ENCODE measurements at places on chromosomes 2 and 18.

GRCh38 chr18:34691614-34692013 lies 18.5 kb upstream of the DTNA start:
- DNase-seq, result no peak

- DNase-seq, result no peak
Measured at GRCh38 chr2:16241166-16242160, 301.1 kb downstream of the MYCN start.

GRCh38 chr2:120765678-120766469 lies 30.2 kb downstream of the GLI2 start:
- DNase-seq, result no peak

- DNase-seq, result no peak
Measured at GRCh38 chr2:120209427-120210269, 13.6 kb downstream of the TMEM185B start.

- no peak for DNase-seq
Measured at GRCh38 chr2:205680903-205681302, 1.4 kb upstream of the NRP2 start.

DNA sequence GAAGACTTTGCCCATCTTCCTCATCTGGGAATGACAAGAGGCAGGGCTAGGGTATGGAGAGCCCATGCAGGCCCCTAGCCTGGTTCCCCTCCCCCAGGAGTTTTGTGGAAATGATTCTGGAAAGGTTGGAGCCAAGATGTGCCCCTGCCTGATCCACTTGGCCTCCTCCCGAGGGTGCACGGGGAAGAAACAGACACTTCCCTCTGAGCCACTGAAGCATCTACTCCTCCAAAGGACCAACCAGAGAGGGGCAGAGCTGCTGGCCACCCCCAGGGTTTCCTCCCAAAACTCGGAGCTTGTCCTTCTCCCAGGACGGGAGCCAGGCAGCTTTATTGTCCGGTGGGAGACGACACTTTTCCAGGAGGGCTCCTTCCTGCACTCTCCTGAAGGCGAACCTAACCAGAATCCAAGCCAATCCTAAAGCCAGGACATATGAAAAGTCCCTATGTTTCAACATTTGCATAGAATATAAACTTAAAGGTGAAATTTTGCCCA lies 149.2 kb upstream of the COPS8 start:
- DNase-seq, result no peak

DNA sequence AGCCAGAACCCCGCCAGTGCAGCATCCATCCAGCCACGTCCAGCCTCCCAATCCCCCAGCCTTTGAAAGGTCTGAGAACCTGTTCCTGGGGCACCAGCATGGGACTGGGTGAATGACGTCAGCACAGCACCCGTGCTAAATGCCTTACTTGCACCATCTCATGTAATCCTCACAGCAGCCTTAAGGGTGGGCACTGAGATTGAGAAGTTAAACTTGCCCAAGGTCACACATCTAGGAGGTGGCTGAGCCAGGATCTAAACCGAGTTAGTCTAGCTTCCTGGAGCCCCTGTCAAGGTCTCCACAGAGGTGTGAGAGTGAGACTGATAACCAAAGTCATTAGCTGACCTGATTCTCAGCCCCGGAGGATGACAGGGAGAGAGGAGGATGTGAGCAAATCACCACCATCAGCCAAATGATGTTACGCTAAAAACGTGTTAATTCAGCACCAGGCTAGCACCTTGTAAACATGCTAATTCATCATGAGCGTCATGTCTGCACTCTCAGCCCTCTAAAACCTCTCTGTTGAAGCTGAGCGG lies 4.6 kb downstream of the CD8A start:
- DNase-seq, result no peak

DNA sequence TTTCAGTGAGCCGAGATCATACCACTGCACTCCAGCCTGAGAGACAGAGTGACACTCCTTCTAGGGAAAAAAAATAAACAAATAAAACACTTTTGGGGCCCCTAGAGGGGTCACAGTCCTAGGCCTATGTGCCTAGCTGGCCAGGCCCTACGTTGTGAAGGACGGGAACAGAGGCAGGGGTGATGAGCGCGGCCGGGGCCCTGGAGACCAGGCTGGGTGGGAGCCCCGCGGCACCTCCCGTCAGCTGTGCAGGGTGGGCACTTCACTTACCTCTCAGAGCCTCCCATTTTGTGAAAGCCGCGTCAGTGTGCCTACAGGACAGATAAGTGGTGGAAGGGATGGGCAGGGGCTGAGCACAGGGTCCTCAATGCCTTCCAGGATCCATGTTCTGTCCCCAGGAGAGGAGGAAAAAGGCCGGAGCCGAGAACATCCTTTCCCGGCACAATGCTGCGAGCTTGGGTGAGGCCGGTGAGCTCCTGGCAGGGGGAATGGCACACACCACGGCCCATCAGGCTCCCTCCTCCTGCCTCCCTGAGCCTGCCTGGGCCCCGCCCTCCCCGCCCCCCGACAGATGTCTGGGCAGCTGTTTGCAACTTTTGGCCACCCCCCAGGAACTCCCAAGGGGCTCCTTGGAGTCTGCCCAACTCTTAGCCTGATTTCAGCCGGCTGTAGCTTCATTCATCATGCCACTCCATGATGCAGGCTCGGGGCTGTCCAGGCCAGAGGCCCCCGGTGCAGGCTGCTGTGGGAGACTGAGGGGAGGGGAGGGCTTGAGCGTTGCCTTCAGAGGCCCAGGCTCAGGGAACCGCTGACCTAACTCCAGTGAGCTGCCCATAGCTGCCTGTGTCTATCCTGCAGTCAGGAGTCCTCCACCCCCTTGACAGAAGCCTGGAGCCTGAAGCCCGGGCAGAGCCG lies 196.5 kb downstream of the TFCP2L1 start:
- DNase-seq, result no peak

DNA sequence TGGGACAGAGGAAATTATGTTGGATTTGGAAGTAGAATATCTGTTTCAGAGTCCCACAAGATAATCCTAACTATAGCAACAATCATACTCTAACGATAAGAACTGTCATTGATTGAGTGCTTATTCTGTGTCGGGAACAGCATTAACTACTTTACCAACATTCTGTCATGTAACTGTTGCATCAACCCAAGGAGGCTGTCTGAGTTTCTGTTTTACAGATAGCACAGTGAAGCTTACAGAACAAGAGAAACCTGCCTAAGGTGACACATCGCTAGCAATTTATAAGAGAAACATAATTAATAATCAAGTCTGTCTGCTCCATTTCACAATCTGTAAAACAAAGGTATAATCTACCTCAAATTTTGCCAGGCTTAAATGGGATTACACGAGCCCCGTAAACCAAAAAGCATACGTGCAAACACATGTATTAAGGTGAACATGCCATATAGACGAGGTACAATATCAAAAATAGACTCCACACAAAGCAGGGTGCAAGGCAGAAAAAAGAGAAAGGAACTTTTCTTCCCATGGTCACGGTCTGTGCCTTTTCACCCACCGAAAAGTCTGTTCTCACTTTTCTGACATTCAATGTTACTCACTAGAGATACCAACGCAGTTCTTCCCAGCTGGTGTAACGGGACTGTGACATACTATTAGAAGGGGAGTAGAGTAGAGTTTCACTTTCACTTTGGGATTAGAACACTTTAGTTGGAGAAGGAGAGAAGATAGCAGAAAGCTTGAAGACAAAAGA lies 37.2 kb upstream of the SLC8A1 start:
- no peak for DNase-seq

DNA sequence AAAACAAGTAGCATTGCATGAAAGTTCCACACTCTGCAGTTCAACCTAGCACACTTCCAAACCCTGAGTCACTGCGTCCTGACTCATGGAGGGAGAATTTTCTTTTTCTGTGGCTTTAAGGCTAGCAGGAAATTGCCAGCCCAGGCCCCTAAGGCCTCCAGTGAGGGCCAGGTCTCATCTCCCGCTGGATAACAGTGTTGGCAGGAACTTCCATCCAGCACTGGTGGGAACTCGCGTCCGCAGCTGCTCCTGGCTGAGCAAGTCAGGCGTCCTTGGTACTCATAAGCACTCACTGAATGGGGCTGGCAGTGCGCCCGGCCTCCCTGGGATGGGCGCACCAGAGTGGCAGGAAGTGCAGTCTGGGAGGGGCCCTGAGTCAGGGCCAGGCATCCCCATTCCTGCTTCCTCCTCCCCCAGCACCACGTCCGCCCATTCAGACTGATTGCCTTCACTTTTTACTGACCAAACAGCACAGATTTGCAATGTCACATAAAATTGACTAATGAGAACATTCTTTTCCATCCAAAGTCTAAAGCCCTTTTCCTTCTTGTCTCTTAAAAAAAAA lies 14.3 kb downstream of the MALL start:
- DNase-seq, result no peak

- no peak for DNase-seq
Measured at GRCh38 chr2:160054984-160055725, 7.3 kb downstream of the PLA2R1 start.

- DNase-seq, result no peak
Measured at GRCh38 chr2:133712369-133712768, 144.1 kb upstream of the NCKAP5 start.

DNA sequence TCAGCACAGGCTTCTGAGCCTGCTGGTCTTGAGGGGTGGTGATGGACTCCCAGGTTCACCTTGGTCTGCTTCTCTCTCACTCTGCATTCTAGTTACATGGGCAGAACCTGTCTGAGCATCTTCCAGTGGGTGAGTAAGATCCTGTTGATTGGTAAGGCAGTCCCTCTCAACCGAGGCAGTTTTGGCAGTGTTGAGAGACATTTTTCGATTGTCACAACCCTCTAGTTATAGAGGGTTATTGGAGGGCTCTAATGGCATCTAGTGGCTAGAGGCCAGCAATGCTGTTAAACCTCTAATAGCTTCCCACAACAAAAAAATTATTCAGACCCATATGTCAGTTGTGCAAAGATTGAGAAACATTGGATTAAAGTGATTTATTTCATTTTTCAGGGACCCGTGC lies 9.3 kb upstream of the MGAT5 start:
- no peak for DNase-seq

GRCh38 chr2:143505542-143505941 lies 376.3 kb downstream of the ARHGAP15 start:
- DNase-seq, result no peak

DNA sequence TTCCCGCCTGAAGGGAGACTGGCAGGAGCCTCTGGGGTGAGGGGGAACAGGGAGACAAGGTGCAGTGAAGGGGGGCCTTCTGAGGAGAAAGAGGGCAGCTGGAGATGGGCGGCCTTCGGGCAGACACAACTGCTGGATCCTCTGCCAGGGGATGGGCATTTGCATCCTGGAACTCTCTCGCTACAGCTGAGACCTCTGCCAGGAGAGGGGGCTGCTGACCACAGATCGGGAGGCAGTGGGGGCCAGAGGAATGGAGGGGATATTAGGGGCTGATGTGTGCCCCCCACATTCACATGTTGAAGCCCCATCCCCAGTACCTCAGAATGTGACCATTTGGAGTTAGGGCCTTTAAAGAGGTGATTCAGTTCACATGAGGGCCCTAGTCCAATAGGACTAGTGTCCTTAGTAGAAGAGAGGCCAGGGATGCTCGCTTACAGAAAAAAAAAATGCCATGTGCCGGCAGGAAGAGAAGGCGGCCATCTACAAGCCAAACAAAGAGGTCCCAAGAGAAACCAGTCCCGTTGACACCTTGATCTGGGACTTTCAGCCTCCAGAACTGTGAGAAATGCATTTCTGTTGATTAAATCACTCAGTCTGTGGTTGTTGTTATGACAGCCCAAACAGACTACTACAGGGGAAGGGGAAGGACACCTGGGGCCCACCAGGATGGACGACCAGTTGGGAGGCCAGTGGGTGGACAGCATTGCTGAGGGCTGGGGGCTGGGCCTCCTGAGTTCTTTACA lies 50.0 kb downstream of the TRABD2A start:
- DNase-seq, result no peak

DNA sequence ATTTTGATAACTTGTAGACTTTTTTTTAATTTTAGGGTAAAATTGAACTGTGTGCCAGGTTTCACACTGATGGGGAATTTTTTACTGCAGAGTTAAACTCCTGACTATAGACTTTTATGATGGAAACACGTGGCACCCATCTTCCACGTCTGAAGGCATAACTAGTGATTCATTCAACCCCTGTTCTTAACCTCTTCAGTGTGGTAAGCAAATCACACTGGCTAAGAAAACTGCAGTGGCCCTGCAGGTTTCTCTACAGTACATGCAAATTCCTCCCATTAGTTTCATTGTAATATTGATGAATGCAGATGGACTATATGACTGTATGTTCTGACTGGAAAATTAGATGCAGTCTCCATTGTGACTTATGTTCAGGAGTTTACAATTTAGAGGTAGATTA lies 47.2 kb downstream of the SMAD4 start:
- DNase-seq, result no peak

DNA sequence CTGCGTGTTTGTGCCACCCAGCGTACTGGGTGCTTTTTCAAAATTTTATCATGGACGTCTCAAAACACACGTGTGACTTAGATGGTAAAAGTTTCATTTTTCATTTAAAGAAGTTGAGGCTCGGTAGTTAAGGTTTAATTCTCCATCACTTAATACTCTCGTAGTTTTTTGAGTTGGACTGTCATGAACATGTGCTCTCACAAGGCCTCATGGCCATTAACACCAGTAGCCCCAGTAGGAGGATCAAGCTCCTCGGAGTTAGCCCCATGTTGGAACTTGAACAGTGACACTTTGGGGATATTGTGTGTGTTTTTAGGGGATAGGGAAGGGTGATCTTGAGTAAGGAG lies 15.3 kb downstream of the NMUR1 start:
- no peak for DNase-seq

GRCh38 chr2:30866974-30867373 lies 59.7 kb upstream of the CAPN13 start:
- no peak for DNase-seq
